ENCODE measurements at places on chromosomes 2 and 18.
A peak's percentile ranks its signal among the peaks of the same experiment; 100 is the strongest.

- H3K36me3 ChIP-seq, result no peaks in the 10 kb centered on the region
- no peak overlapping the region for H3K4me3 ChIP-seq
- H3K27me3 ChIP-seq, result peaks cover 9% of the 10 kb centered on the region
Observed at GRCh38 chr2:133331436-133331835, 236.8 kb downstream of the NCKAP5 start.

- H3K4me1 ChIP-seq, result no peaks in the 10 kb centered on the region
- no peak for DNase-seq
- H3K4me3 ChIP-seq, result no peak overlapping the region
- H3K27me3 ChIP-seq, result no peaks in the 10 kb centered on the region
Observed at GRCh38 chr2:83837823-83838222, 621.3 kb downstream of the SUCLG1 start.

GRCh38 chr2:161839926-161840325 is 215.7 kb downstream of the SLC4A10 start:
- no peaks in the 10 kb centered on the region for H3K4me1 ChIP-seq
- no peaks in the 10 kb centered on the region for H3K27me3 ChIP-seq
- DNase-seq, result no peak

DNA sequence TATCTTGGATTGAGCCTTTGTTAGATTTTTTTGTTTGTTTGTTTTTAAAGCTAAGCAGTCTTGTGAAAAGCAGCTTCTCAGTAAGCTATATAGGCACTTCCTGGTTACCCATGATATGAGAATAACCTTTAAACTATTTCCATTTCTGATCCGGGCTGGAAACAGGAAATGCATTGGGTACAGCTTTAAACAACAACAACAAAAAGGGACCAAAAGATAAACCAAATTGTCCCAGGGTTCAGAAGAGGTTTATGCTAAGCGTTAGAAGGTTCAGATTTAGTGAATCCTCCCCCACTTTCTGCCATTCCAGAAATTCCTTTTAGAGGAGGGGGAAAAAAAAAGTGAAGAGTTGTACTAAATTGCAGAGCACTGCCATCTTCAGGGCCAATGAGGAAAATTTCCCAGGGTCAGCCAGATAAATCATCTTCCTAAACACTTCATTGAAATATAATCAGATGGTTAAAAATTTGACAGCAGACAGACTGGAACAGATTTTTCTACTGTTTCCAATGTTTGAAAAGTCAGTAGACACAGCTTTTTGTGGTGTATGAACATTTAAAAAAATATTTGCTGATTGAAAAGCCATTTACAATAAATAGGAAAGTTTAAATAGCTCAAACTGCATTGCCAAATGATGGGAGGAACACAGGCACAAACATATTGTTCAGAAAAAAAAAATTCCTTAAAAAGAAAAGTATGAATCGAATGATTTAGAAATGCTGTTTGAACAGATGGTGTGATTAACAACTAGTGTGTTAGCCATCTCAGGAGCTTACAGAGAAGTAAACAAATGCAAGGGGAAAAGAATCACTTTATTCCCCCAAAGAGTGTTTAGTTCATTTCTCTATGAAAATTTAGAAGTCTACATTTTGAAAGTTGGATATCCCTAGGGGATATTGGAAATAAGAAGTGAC is 189.9 kb upstream of the TANK start:
- DNase-seq, result peak; percentile 33
- no peaks in the 10 kb centered on the region for H3K4me1 ChIP-seq
- no peaks in the 10 kb centered on the region for H3K36me3 ChIP-seq
- no peak overlapping the region for H3K4me3 ChIP-seq
- no peak overlapping the region for H3K27ac ChIP-seq
- no peaks in the 10 kb centered on the region for H3K27me3 ChIP-seq

- no peak for DNase-seq
- H3K36me3 ChIP-seq, result no peaks in the 10 kb centered on the region
- no peaks in the 10 kb centered on the region for H3K27me3 ChIP-seq
- no peak overlapping the region for H3K27ac ChIP-seq
- H3K4me3 ChIP-seq, result no peak overlapping the region
Observed at GRCh38 chr2:69797836-69798289, 31.6 kb upstream of the GMCL1 start.

- H3K27me3 ChIP-seq, result no peaks in the 10 kb centered on the region
- no peaks in the 10 kb centered on the region for H3K4me1 ChIP-seq
- H3K27ac ChIP-seq, result no peak overlapping the region
- no peak for DNase-seq
- H3K36me3 ChIP-seq, result no peaks in the 10 kb centered on the region
Observed at GRCh38 chr18:25147877-25148488, 204.0 kb downstream of the ZNF521 start.

- H3K27ac ChIP-seq, result no peak overlapping the region
- peak; percentile 10 for DNase-seq
- no peaks in the 10 kb centered on the region for H3K36me3 ChIP-seq
- no peaks in the 10 kb centered on the region for H3K27me3 ChIP-seq
- H3K4me3 ChIP-seq, result no peak overlapping the region
Observed at GRCh38 chr2:24471662-24472061, 19.4 kb upstream of the NCOA1 start.

DNA sequence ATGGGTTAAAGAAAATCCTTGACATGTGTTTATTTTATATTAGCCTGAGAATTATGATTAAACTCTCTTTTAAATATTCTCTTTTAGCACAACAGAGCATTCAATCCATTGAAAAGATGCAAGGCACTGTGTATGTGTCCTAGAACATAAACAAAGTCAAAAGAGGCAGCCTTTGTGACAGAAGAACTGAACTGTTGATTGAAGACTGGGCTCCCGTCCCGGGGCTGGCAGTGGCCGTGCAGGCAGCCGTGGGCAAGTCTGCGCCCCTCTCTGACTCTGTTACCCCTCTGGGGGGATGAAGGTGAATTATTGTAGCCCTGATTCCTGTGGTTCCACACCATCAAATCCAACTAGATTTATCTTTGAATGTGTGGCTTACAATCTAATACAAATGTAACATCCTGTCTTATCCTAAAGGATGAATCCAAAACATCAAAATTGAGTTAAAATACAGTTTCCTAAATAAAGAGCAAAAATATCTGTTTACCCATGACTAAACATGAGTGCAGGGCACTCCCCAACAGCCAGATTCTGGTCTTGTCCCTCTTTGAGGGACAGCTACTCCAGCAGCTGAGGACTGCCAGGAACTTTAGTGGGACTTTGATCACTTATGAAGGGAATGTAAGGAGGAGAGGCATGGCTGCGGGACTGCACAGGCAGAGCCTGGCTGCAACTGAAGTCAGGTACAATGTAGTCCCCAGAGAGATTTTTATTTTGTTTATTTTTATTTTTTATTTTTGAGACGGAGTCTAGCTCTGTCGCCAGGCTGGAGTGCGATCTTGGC is 37.3 kb upstream of the SH3BP4 start:
- no peak overlapping the region for H3K27ac ChIP-seq
- H3K36me3 ChIP-seq, result no peaks in the 10 kb centered on the region
- no peaks in the 10 kb centered on the region for H3K4me1 ChIP-seq
- no peak for DNase-seq
- no peak overlapping the region for H3K4me3 ChIP-seq
- peaks cover 5% of the 10 kb centered on the region for H3K27me3 ChIP-seq

- H3K4me1 ChIP-seq, result no peaks in the 10 kb centered on the region
- H3K27me3 ChIP-seq, result no peaks in the 10 kb centered on the region
- no peak overlapping the region for H3K27ac ChIP-seq
- no peak for DNase-seq
- H3K36me3 ChIP-seq, result no peaks in the 10 kb centered on the region
Observed at GRCh38 chr2:59032499-59032898, 791.4 kb upstream of the FANCL start.

DNA sequence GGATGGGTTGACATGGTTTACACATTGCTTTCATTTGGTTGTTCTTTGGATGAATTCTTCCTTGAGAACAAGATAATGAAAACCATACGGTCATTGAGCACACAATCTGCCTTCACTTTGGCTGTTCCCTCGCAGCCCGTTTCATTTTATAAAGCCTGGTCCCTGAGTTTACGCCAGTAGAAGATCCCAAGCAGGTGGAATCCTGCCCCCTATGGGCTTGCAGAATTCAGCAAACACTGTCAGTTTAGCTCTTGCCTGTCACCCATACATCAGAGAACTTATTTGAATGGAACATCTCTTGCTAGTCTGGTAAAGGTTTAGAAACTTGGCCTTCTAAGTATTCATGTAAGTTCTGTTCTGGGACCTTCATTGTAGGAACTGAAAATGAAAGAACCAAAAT is 666.4 kb upstream of the ZEB2 start:
- H3K27me3 ChIP-seq, result no peaks in the 10 kb centered on the region
- no peak overlapping the region for H3K4me3 ChIP-seq

GRCh38 chr2:40127146-40127545 is 324.7 kb downstream of the SLC8A1 start:
- H3K4me1 ChIP-seq, result peaks cover 29% of the 10 kb centered on the region
- H3K27ac ChIP-seq, result peak overlapping the region; percentile 56
- DNase-seq, result peak; percentile 69
- H3K27me3 ChIP-seq, result no peaks in the 10 kb centered on the region

DNA sequence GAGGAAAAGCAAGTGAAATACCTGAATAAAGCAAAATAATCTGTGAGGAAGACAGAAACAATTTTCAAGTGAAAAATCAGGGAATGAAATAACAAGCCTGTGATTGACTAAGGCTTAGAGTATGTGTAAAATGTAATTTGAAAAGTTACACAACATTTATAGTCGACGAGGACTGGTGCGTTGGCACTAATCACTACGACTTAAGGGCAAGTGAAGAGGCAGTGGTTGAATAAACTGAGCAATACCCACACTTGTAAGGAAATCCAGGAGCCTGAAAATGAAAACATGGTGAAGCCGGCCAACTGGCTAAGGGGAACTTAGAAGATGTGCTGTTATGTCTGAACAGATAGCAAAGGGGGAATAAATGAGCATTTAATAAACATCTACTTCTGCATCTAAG is 13.4 kb downstream of the DOK1 start:
- H3K4me3 ChIP-seq, result no peak overlapping the region
- H3K4me1 ChIP-seq, result no peaks in the 10 kb centered on the region
- DNase-seq, result no peak
- H3K36me3 ChIP-seq, result no peaks in the 10 kb centered on the region

DNA sequence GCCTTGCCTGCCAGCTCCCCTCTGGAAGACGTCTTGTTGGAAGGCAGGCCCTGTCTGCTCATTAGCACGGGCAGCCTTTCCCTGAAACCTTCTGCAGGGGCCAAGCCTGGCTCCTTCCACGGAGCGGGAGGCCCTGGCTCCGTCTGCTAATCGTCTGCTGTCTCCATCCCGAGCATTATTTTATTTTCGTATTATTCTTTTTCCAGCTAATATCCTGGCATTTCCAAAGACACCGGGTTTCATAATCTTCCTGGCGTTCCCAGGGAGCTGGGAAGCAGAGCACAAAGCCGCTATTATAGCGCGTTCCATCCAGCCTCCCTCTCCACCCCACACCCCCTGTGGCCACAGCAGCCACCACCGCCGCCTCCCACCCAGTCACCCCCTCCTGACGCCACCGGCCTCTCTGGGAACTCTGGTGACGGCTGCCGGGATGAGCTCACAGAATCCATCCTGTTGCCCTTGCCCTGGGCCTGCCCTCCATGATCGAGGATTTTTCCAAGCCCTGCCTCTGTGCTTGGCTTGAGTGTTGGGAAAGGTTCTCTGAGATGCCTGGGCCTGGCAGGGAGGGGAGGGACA is 125.5 kb downstream of the DYSF start:
- peaks cover 5% of the 10 kb centered on the region for H3K27me3 ChIP-seq
- H3K36me3 ChIP-seq, result no peaks in the 10 kb centered on the region
- no peak overlapping the region for H3K4me3 ChIP-seq

Data from DND-41 (cell line).